ENCODE measurements at places on chromosomes 3 and 15. TPM values are rescaled to one million over a fixed set of nuclear protein-coding genes. Genes with fewer than 3 reads are reported as not detected.

DNA sequence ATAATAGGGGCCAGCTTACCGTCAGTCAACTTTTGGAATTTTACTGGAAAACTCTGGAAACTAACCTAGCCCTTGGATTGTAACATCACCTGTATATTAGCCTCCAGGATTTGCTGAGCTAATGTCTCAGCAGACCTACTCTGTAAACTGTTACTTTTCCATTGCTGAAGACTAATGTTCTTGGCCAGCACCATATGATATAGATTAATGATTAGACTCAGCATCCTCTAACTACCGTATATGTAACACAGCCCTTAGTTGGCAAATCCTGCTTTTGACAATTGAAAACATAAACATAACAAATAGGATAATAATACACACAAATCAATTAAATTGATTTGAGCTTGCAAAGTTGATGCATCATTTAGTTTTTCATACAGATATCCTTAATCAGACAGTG is 26.6 kb upstream of the GBE1 start:
- DNase-seq = no peak

- no peak for DNase-seq
Observed at GRCh38 chr3:188108703-188109412, 45.1 kb upstream of the LPP start.

DNA sequence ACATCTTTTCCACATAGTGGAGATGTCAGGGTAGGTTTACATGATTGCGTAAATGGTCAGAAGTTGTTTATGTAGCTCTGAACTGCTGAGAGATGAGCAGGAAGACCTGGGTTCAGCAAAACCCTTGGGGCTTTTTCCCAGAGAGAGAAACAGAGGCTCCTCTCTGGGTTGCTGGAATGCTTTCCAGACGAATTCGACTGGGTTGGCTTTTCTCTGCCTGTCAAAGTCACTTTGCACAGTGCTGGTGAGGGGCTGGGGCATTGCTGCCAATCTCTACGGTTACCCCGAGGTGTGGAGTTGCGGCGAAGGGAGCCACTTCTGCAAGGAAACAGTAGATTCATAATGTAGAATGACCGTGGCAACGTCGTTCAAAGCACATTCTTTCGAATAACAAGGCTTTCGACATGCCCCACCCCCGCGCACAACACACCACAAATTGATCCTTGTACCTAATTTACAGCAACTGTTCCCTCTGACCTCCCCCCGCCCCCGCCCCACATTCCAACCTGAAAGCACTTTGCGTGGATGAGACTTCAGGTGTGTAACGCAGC is 950 bp upstream of the CNTN4 start:
- no peak for DNase-seq

DNA sequence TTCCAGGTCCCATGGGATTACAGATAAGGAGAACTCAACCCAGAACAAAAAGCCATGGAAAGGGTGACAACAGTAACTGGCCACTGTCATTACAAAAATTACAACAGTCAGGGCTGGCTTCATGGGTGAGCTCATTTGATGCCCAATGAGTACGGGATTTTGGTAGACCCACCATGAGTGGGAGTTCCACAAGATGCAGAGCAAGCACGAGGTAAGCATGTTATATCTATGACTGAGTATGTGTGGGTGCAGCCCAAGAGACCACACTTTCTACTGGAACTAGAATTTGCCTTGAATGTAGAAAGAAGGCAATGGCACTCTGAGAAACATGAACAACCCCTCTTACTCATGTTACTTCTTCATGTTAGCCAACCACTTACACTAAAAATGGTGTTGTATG is 83.3 kb downstream of the IGF2BP2 start:
- no peak for DNase-seq

Gene PRSS50
- total RNA-seq = not detected

DNA sequence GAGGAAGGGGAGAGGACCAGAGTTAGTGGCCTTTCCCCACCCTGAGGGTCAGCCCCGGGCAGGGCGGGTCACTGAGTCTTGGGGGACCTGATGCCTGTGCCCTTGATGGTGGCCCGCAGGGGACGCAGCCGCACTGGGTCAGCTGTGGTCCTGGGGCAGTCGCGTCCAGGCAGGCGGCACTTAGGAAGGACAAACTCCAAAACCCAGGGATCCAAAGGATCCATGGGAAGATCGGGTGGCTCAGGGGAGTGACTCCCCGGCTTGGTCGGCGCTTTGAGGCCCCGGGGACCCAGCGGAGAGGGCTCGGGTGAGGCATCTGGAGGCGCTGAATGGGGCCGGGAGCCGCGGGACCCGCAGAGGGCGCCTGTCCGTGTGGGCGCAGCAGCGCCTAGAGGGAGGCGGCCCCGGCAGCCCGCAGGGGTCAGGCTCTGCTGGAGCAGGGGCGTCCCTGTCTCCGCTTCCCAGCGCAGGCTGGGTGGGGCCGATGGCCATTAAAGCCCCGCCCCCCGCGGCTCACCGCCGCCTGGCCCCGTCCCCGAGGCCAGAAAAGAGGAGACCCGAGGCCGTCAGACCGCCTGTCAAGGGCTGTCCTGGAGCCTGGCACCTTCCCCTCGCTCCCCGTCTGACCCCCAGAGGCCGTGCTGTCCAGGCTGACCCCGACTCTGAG is 17.5 kb downstream of the CIDEC start:
- peak; percentile 74 for DNase-seq

DNA sequence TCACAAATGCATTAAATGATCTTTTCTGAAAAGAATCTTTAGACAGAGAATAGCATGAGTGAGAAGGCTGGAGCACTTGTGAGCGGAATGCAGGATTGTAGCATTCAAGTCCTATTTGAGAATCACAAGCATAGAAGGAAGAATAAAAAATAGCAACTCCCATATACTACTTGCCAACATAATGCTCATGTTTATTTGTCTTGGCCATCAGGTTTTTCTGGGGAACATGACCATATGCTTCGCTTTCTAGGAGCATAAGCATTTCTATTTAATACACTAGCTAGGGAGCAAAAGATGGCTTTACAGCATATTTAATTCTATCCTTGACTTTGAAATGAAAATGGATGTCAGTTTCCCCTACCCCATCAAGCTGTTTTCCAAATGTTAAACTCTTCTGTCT is 170.3 kb upstream of the MITF start:
- no peak for DNase-seq

DNA sequence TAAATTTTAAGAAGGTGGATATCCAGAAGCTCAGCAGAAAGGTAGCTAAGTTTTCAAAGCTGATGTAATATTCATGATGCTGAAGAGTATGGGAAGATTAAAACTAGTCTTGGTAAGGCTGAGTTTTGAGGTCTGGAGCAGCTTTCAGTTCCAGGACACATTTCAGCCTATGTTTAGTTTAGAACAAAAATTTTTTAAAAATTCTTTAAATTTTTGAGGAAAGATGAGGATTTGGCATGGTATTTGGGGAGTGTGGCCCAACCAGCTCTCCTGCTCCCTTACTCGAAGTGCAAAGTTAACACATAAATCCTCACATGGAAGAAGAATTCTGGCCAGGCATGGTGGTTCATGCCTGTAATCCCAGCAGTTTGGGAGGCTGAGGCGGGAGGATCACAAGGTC is 1039.1 kb downstream of the NAALADL2 start:
- no peak for DNase-seq

- DNase-seq = no peak
Observed at GRCh38 chr3:18420555-18420954, 4.6 kb downstream of the SATB1 start.

DNA sequence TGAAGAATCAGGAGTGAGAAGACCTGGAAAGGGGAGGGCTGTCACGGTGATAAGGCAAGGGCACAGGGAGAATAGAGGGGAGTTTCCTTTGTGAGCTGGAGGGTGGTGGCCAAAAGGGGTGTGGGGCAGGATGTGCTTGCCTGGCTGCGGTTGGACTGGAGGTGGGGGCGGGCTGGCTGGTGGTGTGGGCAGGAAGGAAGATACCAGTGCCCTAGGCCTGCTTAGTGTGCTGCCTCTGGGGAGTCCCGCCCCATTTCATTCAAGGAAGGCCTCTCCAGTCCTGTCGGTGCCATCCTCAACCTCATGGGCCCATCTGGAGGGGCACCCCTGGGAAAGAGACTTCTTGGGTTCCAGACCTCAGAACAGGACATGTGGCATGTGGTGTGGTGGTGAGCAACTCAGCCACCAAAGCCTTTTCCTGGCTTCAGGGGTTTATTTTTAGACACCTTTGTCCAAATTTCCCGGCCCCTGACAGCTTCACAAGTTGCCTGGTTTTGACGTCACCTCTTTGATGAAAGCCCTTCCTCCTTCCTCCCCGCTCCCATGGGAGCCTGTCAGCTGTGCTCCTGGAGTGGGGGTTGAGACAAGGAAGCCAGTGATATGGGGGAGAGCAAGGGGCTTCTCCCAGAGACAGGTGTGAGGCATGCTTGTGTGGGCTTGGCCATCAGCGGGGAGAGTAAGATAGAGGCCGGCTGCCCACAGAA is 15.6 kb downstream of the TEX264 start:
- peak; percentile 46 for DNase-seq

- no peak for DNase-seq
Observed at GRCh38 chr3:47022641-47023071, 43.2 kb downstream of the NBEAL2 start.

DNA sequence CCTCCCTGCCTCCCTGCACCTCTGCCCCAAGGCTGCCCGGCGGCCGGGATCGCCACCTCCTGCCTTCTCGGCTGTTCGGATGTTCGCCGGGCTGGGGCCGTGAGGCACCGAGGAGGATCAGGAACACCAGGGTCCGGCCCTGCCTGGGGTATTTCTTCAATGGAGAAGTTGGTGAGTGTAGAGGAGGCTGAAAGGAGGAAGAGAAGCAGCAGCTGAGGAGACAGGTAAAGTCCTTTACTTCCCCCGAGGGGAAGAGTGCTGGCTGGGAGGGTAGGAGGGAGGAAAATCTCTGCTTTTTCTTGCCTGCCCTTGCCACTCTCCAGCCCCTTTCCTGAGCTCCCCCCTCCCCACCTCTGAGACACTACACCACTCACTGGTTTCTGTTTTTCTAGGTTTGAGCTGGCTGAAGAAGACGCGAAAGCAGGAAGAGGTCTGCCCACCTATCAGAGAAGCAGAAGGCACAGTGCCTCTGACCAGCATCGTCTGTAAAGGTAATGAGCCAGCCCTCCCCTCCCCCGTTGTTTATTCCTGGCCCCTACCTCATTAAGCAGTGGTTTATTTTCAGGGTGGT is 519 bp downstream of the ASB7 start:
- DNase-seq = no peak

DNA sequence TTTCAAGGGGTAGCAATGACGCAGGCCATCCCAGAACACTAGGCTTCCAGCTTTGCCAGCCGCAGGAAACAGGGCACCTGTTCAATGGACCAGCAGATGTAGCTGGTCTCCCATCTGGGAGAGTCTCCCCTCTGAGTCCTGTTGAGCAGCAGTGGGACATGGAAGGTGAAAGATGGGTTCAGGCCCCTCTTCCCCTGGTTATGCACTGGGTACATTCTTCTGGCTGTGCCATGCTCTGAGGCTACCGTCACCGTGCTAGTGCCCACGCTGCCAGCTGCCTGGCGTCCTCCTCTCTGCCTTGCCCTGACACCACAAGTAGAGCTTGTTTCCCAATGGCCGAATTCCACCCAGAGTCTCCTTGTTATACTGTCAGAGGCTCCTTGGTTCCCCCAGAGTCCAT is 63.1 kb downstream of the TLE3 start:
- no peak for DNase-seq

DNA sequence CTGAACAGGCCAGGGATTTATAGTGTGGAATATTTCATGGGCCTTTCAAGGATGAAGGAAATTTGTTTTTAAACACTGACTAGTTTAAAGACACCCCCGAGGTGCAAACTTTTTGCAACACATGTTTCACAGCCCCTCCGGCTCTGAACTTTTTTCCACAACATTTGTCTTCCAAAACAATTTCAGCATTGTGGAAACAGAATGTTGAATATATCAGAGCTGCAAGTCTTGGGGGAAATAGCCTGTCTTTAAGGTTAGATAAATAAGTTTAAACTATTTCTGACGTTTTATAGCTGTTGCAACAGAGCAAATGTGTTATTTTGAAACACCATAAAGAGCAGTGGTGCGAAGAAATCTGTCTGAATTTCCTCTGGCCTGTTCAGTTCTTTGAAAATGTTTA is 229.2 kb upstream of the GOLGA6L4 start:
- no peak for DNase-seq

- no peak for DNase-seq
Observed at GRCh38 chr15:42375941-42376340, 16.6 kb downstream of the CAPN3 start.

GRCh38 chr3:32685543-32686185 is 676 bp downstream of the CNOT10 start:
- DNase-seq = no peak

Gene ANKRD63
- total RNA-seq = not detected

DNA sequence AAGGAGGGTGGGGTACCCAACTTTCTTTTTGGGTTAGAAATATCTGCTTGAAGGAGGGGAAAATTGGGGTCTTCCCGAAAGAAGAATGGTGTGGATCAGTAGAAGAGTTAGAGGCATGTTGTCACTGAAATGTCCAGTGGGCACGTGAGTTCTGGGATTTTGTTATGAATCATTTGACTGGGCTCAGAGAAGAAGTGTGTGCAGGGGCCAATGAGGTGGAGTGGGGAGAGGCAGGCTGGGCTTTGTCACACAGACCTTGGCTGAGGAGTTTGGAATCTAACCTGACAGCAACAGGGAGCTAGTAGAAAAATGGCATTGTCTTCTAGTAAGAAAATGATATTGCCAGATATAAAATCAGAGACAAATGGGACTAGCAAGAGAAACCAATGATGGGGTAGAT is 436.8 kb downstream of the MFSD1 start:
- no peak for DNase-seq

GRCh38 chr3:13045904-13046568 is 27.2 kb downstream of the IQSEC1 start:
- DNase-seq = peak; percentile 51

DNA sequence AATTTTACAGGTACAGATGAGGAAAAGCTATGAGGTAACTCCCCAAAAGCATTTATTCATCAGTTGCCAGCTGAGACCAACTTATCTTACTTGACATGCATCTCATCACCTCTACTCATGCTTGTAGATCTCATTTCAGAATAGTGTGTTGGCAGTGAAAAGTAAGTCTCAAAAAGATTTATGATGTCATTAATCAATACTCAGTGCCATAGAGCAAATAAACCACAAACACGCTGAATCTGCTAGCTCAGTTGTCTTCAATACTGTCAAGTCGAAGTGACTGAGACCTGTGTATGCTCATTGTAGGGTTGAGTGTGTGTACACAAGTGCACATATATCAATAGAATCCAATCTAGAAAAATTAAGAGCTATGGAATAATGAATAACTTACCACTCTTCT is 413.5 kb downstream of the CNTN3 start:
- no peak for DNase-seq

DNA sequence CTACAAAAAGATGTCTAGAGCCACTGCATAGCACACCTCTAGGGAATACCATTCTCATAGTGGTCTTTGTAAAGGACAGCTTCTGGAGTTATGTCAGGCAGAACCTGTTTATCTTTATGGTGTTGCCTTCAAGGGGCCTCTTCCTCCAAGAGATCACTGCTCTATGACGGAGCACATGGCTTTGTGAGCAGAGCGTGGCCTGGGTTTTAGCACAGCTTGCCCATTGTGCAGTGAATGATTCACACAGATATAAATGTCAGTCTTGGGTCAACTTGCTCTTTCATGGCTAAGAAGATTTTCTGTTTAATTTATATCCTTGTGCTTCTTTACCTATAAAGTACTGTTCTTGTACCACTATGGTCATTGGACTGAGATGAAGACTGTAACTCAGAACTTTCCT is 41.5 kb upstream of the RBMS3 start:
- no peak for DNase-seq

Gene KLF15
- total RNA-seq = 90.3 TPM

Gene DLG1
- total RNA-seq = 39.8 TPM

All from right lobe of liver (tissue), 6 donors.